ENCODE measurements at places on chromosomes 6 and 20.

- no peak for DNase-seq
Measured at GRCh38 chr20:51160821-51161220, 137.9 kb upstream of the KCNG1 start.

DNA sequence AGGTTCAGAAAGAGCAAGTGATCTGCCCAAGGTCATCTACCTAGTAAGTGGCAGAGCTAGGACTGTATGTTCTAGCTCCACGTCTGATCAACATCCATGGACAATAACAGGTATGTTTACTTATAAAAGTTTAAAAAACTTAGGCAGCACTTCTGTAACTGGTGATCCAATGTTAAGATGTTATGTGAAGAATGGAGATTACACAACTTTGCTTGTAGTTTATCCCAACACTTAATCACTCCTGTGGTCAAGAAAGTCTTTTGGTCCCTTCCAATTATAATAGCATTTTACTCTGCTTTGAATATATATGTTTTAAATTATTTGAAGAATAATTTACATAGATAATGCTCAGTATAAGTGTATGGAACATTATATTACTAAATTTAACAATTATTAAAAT, 4.8 kb downstream of the FBXO30 start:
- DNase-seq, result no peak

GRCh38 chr6:69792292-69792691, 4.5 kb downstream of the LMBRD1 start:
- DNase-seq, result no peak

GRCh38 chr20:44091026-44091425, 96.0 kb downstream of the JPH2 start:
- DNase-seq, result no peak

DNA sequence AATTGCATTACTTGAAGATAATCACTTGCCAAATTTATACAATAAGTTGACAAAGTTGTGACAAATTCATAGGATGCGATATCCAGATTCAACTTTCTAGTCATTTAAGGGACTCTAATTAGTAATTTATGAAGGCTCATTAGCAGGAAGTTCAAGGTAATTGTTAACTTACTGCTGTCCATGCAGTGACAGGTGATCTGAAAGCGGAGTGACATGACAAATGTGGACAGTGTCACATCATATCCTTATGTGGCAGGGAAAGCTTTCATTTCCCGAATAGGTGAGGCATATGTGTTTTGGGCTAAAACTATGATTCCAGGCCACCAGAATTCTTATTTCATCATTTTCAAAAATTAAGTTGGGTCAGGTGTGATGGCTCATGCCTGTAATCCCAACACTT, 115.9 kb upstream of the BMP2 start:
- DNase-seq, result no peak

- no peak for DNase-seq
Measured at GRCh38 chr20:42125426-42125825, 507.2 kb upstream of the CHD6 start.

DNA sequence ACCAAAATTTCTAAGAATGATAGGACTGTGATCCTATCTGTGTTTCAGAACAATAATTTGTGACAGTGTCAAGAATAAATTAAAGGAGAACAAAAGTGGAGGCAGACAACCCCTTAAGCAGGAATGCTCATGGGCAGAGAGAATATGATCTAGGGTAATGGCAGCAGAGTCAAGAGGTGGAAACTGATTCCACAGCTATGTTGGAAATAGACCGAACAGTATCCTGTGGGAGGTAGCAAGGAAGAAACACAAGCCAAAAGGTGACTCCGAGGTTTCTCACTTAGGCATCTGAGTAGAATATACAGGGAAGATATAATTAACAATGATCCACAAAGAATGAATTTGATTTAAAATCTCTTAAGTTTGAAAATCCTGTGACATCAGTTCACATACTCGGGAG, 100.5 kb downstream of the NRSN1 start:
- no peak for DNase-seq

DNA sequence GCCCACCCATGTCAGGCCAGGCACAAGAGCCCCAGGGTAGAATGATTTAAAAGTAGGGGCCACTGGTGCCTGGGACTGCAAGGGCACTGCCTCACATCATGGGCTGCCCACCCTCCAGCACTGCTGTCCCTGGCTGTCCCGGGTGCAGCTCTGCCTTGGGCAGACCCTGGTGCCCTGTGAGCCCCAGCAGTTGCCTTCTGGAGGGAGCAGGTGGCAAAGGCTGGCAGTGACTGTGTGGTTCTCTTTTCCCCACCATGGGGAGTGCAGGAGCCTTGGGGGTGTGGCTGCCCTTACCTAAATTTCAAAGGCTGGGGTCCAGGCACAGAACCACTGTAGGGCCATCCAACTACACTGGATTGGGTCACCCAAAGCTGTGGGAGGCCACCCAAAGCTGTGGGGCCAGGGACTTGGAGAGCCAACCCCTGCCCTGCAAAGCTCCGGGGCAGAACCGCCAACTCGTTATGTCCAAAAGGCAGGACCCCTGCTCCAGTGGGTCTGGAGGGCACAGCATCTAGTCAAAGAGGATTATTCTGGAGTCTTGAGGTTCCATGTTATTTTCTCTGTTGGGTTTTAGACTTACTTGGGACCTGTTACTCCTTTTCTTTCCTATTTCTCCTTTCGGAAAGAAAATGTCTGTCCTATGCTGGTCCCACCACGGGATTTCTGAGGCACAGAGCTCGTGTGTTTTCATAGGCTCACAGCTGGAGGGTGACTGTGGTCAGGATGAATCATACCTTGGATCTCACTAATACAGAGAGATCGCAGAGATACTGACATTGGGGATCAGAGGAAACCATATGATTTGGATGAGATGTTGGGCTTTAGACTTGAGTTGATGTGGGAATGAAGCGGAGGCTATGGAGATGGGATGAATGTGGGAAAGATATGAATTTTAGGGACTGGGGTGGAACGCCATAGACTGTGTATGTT, 65.3 kb downstream of the RAMACL start:
- DNase-seq, result no peak

- no peak for DNase-seq
Measured at GRCh38 chr20:48358176-48359054, 469.4 kb downstream of the PREX1 start.

DNA sequence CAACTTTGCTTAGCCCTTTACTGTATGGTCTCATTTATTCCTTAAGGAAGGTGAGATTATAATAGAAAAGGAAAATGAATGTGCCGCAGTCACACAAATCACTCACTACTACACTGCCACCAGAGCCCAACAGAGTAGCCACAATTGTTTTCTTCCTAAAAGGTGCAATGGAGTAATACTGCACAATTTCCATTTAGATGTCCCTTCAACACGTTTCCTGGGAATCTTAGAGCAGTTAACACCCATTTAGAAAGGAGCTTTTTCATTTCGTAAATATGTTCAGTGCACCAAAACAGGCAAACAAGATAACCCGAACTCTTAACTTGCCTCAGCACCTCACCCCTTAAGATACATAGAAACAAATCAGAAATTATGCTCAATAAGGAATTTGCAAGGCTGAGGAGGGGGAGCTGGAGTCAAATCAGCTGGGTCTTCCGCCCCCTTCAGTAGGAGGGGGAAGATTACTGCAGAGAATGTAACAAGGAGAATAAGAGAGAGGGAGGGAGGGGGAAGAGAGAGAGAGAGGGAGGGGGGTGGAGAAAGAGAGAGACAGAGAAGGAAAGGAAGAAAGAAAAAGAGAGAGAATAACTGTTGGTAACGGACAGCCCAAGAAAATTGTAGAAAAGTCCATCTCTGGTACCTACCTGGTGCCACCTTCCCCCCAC, 155.5 kb downstream of the BCAS1 start:
- no peak for DNase-seq

- no peak for DNase-seq
Measured at GRCh38 chr20:2706688-2707352, 14.2 kb downstream of the EBF4 start.

DNA sequence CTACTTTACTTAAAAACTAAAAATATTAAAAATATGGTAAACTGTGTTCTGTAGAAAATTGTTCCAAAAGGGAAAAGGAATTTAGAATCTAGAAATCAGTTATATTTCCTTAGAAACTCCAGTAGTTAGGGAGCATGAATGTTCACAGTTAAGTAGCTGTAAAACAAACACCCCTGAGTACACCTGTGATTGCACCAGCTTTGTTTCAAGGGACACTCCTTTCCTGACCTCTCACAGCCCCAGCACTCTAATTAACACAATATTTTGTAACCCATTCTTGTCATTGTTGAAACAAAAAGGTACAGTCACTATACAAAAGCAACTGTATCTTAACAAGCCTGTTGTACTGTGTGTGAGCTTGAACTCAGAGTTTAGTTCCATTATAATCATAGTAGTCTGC, 72.3 kb downstream of the NCOA7 start:
- no peak for DNase-seq

GRCh38 chr6:122994256-122994655, 1.8 kb upstream of the CLVS2 start:
- no peak for DNase-seq

GRCh38 chr6:14959324-14959885, 286.5 kb upstream of the JARID2 start:
- no peak for DNase-seq

DNA sequence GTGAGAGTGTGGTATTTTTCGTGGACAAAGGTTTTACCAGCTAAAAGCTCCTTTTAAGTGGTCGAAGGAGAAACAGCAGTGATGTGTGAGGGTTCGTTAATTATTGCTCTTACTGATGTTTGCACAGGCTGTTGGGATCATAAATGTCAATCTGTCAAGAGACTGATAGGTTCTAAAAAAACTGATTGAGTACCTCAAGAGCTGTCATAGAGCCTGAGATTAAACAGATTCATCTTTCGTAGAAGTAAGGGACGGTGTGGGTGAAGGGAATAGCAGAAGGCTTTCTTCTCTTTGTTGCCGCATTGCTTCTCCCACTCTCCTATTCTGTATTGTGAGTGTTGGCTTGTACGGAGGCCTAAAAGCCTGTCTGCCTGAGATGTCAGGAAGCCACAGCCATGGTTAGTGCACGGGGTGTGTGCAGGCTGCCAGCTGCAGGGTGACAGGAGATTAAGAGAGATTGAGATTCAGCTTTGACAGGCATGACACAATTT, 291.0 kb downstream of the ZFAND3 start:
- DNase-seq, result no peak

GRCh38 chr6:128492386-128492785, 28.0 kb downstream of the PTPRK start:
- DNase-seq, result no peak

- DNase-seq, result no peak
Measured at GRCh38 chr6:168468045-168468444, 27.1 kb downstream of the SMOC2 start.

- DNase-seq, result no peak
Measured at GRCh38 chr6:38283734-38284362, 355.9 kb downstream of the BTBD9 start.

DNA sequence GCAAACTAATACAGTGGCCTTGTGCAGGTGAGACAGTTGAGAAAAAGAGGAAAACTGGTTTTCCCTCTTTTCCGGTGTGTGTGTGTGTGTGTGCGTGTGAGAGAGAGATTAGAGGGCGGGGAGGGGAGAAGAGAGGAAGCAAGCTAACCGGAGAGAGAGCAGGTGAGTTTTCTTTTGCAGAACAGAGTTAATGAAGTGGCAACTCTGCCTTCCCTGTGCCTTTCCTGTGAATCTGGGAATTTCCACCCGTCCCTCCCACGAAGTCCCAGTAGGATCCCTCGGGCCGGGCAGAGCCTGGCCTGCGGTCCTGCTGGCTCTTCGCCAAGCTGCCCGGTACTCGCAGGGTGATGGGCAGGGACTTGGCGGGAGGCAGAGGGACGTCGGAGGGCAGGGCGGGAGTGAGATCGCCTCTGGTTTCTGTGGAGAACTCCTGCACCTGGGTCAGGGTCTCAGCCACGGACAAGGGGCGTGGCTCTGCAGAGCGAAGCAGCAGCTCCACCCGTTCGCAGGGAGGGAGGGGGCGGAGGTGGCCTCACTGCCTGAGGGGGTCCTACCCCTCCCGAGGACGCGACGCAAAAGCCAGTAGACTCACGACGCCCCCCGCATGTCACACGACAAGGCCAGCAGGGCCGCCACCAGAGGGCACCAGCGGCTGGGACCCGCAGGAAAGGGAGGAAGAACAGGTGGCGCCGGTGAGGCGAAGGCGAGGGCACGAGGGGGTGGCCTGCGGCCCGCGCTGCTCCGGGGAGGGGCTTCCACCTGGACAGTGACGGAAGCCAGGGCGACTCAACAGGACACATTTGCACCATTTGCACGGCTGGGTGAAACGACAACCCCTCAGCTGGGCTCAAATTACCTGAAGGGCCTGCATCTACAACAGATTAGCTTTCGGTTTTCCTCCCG, 51.2 kb upstream of the RNF182 start:
- DNase-seq, result peak; percentile 58

- no peak for DNase-seq
Measured at GRCh38 chr6:127586372-127586771, 9.4 kb downstream of the C6orf58 start.

DNA sequence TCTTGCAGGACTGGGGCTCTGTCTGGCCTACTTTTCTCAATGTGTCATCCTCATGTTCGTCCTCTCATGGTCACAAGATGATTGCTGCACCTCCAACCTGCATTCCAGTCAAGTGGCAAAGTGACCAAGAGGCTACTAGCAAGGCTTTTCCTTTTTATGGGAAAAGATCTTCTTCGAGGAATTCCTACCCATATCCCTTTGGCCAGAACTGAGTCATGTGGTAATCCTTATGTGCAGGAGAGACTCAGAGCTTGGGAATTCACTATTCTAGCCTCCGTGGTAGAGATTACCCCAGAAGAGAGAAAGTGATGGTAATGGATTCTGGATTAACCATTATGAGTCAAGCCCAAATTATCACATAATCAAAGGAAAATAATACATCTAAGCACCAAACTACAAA, 162.7 kb downstream of the KCNQ5 start:
- DNase-seq, result no peak

DNA sequence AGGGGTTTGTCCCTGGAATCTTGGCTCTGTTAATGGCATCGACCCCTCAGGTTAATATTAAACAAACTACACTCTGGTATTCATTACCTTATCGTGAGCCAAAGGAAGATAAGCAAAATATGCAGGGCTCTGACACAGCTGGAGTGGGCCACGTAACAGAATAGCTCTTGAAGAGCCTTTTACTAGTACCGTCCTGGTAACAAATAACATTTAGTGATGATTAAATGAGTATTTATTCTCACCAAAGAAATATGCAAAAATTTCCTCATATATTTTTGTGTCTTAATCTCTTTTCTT, 20.1 kb upstream of the UTRN start:
- no peak for DNase-seq

DNA sequence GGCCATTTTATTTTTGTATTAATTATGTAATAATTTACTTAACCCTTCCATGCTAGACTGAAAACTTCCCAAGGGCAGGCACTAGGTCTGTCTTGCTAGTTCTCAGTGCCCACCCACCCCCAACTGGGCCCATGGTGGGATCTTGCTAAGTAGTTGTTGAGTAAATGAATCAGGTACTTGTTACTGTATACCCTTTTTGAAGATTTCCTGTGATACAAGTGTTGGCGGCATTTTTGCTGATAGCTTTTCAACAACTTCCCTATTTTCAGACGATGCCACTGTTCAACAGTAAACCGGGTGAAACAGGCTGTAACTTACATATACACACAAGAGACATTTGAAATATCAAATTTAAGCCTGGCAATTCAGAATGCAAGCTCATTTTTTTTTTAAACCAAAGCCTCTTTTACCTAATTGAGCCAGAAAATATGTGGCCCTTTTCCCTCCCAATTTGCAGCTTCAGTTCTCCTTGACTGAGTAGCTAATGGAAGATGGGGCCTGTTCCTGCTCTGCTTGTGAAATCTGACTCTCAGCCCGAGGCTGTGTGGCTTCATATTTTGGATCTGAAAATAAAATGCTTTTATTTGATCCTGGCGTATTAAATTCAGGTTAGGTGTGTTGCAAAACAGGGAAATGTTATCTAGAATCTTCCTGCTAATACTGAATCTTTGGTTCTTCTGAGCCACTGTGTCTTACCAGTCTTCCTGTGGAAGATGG, 288.3 kb downstream of the NRN1 start:
- DNase-seq, result no peak

- no peak for DNase-seq
Measured at GRCh38 chr20:51094221-51094620, 71.3 kb upstream of the KCNG1 start.

All from T-helper 2 cell (primary cell).